ENCODE measurements at places on chromosomes 12 and 14.

- DNase-seq, result no peak
These were observed 13.6 kb downstream of the LRRK2 start for GRCh38 chr12:40238266-40238902.

DNA sequence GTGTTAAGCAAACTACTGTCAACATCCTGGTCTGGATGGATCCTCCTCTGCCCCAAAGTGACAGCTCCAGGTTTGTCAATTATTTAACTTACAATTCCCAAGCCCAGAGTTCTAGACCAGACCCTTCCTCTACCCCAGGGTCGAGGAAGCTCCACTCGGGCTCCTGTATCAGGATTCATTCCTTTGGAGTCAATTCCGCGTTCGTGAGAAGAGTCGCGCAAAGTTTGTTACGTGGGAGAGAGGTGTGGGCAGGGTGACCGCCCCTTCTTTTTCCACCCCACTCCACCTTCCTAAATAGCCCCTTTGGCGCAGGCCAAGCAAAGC, 479 bp downstream of the SEL1L start:
- no peak for DNase-seq

GRCh38 chr14:94093418-94093817, 12.3 kb downstream of the IFI27L1 start:
- DNase-seq, result no peak

DNA sequence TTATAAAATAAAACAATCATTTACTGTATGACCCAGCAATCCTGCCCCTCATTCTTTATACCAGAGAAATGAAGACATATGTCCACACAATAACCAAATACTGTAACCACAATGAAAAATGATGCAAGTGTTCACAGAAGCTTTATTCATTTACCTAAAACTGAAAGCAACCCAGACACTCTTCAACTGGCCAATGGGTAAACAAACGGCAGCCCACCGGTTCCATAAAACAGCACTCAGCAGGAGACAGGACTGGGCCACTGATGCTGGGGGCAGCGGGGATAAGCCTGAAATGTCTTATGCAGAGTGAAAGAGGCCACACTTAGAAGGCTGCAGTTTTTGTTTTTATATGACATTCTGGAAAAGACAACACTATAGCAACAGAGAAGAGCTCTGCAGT, 15.1 kb downstream of the DDX51 start:
- DNase-seq, result no peak

- DNase-seq, result no peak
These were observed 926.0 kb downstream of the DIO2 start for GRCh38 chr14:79285263-79285662.

DNA sequence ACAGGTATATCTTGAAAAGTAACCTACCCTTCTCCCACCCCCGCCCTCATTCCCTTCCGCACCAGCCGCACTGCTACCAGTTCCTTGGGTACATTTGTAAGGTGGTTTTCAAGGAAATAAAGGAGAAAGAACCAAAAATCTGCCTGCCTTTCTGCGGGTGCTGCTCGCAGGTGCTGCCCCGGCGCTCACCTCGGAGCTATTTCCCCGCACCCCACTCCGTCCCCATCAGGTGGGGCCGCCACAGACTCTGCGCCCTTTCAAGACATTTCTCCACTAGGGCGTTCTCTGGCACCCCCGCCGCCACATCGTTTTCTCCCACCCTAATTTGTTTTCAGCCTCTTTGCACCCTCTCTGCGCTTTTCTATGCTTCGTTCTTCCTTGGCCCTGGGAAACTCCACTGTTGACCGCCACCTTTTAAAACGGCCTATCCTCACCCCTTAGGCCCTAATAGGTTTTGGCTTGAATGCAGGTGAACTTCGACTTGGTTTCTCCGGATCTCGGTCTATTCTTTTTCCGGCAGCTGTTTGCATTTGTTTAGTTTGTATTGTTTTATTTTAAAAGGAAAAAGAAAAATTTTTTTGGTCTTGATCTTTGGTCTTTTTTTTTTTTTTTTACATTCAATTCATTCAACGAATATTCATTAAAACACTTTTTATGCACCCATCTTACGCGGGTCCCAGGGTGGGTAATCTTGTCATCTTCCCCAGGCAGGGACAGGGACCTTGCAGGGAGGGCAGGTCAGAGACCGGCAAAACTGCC, 3.0 kb downstream of the VSX2 start:
- no peak for DNase-seq

- no peak for DNase-seq
These were observed 92.0 kb downstream of the SLC2A13 start for GRCh38 chr12:40013847-40014246.

DNA sequence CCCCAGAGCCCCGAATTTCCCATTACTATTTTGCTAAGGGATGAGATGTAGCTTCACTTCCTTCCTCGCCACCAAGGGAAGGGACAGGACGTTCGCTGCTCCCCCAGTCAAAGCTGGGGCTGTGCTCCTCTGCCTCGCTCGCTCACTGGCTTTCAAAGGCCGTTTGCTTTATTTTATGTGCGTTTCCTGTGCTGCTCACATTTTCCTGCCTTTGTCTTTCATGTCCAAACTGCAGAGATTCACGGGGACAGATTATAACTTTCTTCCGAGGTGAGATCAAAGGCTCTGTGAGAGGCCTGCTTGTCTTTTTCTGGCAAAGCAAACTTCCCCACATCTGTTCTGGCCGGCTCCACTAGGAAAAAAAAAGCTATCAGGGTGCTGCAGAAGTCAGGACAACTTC, 76.0 kb upstream of the FZD10 start:
- DNase-seq, result no peak

GRCh38 chr12:1608713-1609119, 14.3 kb upstream of the FBXL14 start:
- no peak for DNase-seq

DNA sequence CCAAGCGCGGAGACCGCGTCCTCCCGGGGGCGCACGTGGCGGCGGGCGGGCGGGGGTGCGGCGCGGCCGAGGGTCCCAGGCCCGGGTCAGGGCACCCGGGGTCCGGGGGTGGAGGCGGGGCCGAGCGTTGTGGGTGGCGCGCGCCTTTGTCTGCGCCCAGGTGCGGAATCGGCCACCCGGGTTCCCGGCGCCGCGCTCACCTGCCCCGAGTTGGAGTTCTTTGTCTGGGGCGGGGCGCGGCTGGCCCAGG, 50.1 kb downstream of the LRCOL1 start:
- no peak for DNase-seq

- peak; percentile 92 for DNase-seq
These were observed at the start of gene POMT2 for GRCh38 chr14:77320238-77320935. Gene POMT2 (minus strand): TSS chr14:77320883. CDS start chr14:77320681, 202 bp downstream.

DNA sequence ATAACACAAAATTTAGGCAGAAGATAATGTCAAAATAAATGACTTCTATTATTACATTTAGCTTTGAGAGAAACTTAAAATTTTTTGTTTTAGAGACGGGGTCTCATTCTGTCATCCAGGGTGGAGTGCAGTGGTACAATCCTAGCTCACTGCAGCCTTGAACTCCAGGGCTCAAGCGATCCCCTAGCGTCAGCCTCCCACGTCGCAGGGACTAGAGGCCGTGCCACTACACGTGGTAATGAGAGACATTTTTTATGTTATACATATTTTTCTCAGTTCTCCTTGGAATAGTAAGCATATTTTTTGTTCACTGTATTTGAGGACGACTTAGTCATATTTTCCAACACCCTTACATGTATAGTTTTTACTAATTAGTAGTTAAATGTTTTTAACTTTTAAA, 21.5 kb upstream of the NUDT4 start:
- DNase-seq, result no peak

DNA sequence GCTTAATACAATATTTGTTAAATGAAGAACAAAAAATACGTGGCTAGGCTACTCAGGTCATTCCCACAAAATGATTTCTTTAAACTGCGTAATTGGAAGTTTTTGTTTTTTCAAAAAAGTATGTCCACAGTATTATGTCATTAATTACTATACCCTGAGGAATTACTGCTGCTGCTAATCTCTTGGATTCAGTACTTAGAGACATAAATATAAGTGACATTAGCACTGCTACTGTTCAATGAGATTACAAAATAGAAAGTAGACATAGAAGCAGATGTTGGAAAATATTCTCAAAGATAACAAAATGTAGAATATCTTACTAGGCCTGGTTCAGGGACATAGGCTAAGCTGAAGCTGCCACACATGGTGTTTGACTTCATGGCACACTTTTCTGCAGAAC, 36.3 kb downstream of the HMGA2 start:
- no peak for DNase-seq

DNA sequence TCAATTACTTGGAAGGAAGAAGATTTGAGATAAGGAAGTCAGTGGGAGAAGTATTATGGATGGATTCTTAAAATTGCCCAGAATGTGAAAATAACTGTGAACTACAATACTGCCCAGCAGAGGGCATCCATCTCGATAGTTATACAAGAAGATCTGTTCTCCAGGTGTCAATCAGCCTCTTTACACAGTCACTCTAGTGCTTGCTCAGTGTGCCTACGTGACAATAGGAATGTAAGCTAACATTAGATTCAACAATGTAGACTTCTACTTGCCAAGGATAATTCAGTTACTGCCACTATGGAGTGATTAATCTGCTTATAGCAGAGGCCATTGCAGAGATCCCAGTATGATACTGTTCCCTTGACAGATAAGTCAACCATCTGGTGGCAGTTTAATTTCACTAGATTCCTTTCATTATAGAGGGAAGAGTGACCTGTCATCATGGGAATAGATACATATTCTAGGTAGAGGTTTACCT, 10.6 kb upstream of the MAP4K5 start:
- peak; percentile 6 for DNase-seq

Measured in NCI-H1930 (cell line).